AG04450 (cell line): ENCODE measurements at places on chromosomes 6 and 20.

- no peak for DNase-seq
Observed at GRCh38 chr20:2340823-2341222, 39.9 kb upstream of the TGM6 start.

DNA sequence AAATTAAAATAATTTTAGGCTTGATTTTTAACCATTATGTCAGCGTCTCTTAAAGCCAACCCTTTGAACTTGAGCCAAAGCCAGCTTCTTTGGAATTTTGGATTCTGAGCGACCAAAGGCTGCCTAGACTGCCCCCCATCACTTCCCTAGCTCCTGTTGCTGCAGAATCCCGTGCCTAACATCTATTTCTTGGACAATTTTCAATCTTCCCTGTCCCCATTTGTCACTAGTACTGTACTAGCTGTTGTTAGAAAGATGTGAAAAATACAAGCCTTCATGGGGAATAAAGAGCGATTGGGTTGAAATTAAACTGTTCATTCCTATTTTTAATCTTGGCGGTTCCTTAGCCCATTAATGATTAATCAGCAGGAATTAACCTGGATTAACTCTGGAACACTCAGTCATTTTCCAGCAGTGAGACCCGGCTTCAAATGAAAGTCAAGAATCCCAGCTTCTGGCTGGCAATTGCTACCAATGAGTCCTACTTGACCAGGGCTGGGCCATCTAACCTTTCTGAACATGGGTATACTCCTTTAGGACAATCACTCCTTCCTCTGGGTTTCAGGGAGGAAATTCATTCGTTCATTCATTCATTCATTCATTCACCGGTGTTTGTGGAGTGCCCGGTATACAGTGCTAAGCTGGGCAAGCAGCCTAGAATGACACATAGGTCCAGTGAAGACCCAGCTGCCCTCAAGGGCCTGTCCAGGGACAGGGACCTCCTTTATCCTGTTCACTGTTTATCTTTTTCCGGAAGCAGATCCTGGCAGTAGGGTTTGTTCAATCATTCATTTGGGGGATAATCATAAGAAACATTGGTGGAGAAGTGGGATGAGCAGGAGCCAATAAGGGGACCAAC lies 1.4 kb upstream of the RRBP1 start:
- DNase-seq: no peak

- DNase-seq: no peak
Observed at GRCh38 chr6:15911753-15912504, 217.0 kb upstream of the MYLIP start.

DNA sequence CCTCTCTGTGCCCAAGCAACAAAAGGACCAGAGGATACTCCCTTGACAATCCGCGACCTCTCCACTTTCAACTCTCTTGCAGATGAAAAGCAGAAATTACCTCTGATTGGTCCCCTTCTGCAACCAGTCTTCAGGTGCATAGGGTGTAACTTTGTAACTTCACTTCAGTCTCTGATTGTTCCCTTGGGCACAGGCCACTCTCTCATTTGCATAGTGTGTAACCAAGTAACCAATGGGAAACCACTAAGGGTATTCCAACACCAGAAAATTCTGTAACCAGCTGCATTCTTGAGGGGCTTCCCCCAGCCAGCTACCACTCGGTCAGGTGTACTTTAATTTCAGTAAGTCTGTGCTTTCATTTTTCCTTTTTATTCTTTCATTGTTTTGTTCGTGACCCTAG lies 4.4 kb upstream of the RAET1L start:
- no peak for DNase-seq

DNA sequence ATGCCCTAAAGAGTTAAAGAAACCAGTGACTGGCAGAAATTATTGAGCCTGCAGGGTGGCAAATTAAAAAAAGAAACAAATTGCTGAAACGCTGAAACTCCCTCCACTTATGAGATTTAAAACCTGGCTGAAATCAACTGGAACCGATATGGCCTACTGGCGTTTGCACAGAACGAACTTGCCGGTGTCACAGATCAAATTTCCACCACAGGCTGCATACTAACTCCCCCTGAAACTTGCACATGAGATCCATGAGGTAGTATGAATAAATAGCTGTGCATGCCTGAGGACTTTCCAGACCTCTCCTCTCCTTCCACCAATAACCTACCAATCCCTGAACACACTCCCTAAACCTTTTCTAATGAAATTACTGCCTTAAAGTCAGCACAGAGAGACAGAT lies 150.4 kb downstream of the RNGTT start:
- DNase-seq: no peak

GRCh38 chr6:15437090-15437635 lies 191.3 kb downstream of the JARID2 start:
- DNase-seq: no peak

GRCh38 chr20:32453467-32454163 lies 95.5 kb downstream of the ASXL1 start:
- DNase-seq: no peak

- no peak for DNase-seq
Observed at GRCh38 chr6:25366903-25367545, 87.8 kb downstream of the CARMIL1 start.

DNA sequence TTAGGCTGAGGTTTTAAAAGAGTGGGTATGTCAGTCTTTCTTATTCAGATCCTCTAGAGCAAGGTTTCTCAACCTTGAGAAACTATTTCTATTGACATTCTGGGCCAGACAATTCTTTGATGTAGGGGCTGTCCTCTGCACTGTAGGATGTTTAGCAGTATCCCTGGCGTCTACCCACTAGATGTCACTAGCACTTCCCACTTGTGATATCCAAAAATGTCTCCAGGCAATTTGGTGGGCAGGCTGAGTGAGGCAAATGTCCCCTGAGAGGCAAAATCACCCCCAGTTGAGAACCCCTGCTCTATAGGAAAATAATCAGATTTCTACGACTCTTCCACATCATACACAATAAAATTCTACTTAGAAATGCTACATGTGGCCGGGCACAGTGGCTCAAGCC lies 7.7 kb upstream of the ZKSCAN8 start:
- DNase-seq: no peak

DNA sequence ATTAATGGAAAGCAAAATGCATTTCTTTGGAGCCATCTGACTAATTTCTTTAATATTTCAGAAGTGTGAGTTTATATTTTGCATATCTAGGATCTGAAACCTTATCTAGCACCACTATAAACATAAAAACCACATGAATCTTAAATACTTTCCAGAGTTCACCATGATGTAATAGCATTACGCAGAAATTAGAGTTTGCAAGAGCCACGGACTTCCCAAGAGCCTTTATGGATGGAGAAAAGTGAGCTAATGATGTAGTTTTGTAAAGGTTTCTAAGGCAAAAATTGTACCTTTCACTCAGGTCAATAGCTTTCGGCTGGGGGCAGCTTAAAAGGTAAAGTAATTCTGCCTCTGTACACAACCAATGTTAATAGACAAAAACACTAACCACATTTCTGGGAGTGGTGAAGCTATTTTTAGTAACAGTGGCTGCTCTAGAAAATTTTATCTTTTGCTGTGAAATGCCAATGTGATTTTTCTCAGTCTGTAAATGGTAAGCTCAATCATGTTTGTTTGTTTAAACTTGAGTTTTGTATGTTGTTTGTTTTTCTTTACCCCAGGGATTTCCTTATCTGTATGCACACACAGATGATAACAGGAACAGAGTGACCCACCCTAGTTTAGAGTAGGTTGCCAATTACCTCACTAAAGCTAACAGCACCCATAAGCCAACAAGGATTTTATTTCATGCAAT lies 80.5 kb downstream of the FILIP1 start:
- peak; percentile 59 for DNase-seq

GRCh38 chr6:4805553-4806336 lies 29.5 kb downstream of the CDYL start:
- DNase-seq: no peak

GRCh38 chr6:81241126-81242041 lies 511.1 kb downstream of the TENT5A start:
- peak; percentile 36 for DNase-seq

DNA sequence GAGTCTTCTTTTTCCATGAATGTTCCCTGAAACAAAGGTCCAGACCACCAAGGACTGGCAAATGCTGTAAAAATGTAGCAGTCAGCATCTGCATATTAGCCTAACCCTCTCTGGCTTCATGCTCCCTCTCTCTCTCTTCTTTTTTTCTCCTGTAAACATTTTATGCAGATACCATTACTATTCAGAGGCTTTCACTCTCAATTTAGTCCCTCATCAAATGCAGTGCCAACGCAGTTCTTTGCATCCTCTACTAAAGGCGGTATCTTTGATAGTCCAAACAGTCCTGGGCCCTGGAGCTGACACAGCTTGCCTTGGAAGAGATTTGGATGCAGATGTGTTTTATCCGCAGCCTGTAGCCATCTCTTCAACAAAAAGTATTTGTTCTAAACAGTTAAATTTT lies 167.1 kb upstream of the MMS22L start:
- DNase-seq: no peak

- DNase-seq: no peak
Observed at GRCh38 chr20:55774628-55775027, 230.7 kb downstream of the CBLN4 start.

DNA sequence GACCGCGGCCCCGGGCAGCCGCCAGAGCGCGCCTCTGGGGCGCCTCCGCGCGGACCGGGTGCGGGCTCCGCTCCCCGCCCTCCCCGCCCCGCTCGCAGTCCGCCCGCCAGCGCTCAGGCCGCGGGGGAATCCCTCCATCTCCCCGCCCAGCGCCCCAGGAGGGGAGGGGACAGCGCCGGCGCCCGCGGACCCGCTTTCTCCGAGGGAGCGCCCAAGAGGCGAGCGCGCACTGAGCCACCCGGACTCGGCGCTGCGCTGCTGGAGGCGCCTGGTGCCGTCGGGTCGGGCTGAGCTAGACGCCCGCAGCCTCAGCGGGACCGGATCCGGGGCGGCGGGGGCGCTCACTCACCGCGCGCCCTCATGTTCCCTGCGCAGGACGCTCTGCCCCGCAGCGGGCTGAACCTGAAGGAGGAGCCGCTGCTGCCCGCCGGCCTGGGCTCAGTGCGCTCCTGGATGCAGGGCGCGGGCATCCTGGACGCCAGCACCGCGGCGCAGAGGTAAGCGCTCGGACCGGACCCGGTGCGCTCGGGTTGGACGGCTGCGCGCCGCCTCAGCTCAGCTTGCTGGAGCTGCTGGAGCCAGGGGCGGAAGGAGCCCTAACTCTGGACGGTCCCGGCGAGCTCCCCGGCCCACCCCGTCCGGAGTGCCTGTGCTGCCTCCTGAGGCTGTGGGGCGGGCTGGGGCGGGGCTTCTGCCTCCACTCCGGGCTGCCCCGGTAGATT lies 867 bp downstream of the EBF4 start:
- DNase-seq: no peak

DNA sequence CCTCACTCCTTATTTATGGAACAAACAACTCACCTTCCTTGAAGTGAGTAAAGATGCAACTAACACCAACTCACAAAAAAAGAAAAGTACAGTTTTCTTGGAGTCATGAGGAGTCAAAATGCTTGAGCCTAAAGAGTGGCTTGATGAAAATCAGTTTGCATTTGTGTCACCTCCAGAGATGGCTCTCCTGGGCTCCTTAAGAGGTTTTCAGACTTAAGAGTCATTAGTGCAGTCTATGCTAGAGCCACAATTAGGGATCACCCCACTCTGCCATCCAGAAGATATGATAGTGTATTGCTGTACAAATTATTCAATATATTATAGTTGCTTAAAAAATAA lies 11.9 kb upstream of the SNX9 start:
- no peak for DNase-seq

DNA sequence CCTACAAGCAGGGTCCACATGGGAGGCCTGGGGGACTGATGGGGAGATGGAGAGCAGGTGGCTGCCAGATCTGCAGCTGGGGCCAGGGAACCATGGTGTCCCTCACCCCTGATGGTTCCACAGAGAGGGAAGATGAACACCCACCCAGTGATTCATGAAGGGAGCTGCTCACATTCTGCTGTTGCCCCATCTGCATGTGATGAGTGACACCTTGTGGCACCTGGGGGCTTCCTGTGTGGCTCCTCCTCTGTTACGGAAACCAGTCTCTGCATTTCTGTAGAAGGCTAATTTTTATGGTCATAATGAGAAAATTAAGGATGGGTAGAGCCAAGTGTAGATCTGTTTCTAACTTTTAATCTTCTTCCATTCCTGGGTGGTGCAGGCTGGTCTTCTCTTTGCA lies 217.1 kb downstream of the SMOC2 start:
- no peak for DNase-seq

GRCh38 chr6:35092362-35093117 lies 48.6 kb downstream of the TCP11 start:
- DNase-seq: peak; percentile 24

GRCh38 chr6:54810147-54810546 lies 36.4 kb upstream of the FAM83B start:
- DNase-seq: no peak

DNA sequence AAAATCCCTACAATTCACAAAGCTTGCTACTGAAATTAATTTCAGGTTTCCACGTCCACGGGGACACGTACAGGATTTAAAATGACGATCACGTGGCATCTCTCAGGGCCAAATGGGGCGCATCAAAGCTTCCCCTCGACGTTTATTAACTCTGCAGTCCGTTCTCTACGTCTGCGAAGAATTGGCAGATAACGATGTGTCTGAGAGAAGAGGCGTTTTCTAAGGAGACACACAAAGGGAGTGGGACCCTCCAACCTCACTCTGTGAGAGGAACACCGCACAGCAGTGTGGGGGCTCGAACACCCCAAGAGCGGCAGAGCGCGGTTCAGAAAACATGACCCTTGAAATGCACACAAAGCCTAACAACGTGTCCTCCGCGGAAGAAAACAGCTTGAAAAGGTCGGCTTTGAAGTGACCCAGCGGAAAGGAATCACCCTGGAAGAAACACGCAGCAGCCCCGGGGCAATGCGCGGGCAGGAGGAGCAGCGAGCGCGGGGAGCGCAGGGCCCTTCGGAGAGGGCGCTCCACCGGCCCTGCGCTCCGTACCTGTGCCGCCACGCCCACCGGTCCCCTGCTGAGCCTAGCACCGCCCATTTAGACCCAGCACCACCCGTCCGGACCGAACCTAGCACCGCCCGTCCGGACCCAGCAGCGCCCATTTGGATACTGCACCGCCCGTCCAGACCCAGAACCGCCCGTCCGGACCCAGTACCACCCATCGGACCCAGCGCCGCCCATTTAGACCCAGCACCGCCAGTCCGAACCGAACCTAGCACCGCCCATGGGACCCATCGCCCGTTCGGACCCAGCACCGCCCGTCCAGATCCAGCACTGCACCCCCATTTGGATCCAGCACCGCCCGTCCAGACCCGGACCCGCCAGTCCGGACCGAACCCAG lies 1.1 kb upstream of the AFDN start:
- DNase-seq: no peak

- no peak for DNase-seq
Observed at GRCh38 chr20:41376349-41376748, 9.7 kb upstream of the EMILIN3 start.

GRCh38 chr20:38883081-38883980 lies 42.9 kb upstream of the FAM83D start:
- no peak for DNase-seq
